ENCODE measurements at places on chromosomes 5 and 9.

DNA sequence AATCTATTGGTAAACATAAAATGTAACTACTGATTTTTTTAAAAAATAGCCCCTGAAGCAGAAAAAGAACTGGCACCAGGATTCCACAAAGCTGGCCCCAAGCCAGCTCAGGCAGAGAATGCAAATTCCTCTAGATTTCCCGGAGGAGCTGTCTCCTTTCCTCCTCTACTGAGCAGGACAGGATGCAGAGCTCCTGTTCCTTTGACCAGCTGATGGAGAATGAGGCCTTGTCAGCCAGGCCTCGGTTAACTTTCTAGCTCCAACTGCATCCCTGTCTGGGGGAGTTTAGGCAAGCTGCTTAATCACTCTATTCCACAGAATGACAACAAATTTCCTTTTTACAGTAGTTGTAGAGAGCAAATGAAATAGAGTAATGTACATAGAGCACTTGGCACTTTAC is 155.5 kb downstream of the GNAQ start:
- DNase-seq, result peak; percentile 38

- DNase-seq, result no peak
These were observed 19.3 kb downstream of the ABHD17B start for GRCh38 chr9:71891557-71892189.

GRCh38 chr5:55998966-55999365 is 4.2 kb upstream of the IL6ST start:
- DNase-seq, result no peak

GRCh38 chr9:31519011-31519410 is 865.4 kb upstream of the ACO1 start:
- DNase-seq, result no peak

DNA sequence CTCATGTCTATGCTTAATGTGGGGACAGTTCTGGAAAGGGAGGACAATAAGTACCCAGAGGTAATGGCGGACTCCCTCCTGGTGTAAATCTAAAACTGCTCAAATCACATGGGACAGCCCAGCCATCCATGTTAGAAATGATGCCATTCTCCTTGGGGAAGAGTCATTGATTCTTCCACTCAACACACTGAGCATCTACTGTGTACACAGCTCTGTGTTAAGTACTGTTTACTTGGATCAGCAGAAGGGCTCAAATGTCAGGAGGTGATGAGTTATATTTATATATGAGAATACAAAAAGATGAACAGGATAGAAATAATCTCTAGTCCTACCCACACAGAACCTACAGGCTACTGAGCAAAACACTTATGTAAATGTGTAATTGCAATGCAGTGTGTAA is 31.8 kb upstream of the NANS start:
- DNase-seq, result no peak

- no peak for DNase-seq
These were observed 63.7 kb upstream of the RICTOR start for GRCh38 chr5:39137819-39138451.

DNA sequence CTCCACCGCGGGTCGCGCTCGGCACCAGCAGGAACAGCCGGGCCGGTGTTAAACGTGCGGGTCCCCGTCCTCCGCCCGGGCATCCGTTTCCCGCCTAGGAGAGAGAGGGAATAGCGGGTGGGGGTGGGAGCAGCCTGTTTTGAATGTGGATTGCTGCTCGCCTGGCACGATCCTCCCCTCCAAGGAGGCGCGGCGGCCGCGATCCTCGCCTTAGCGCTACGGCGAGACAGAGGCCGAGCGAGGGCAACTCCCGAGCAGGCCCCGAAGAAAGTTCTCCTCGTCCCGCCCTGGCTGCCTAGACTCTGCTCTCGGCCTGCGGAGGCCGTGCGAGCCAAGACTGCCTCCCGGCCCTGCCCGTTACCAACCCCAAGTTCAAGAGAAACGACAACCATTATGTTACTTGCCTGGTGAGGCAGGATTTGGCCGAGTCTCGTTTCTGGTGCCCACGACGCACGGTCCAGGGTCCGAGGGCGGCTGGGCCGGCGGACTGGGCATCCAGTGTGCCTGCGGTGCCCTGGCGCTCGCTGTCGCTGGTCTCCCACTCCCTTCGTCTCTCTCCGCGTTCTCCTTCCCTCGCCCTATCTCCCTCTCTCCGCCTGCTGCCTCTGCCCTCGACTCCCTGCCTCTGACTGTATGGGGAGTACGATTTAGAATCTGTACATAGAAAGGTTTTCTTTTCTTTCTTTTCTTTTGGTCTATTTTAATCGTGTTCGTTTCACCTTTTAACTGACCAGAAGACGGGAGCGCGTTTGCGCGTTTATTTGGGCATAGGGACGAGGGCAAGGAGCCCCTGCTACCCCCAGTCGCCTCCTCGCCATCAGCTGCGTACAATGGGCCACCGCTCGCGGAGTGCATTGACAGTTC is 724 bp downstream of the NR2F1-AS1 start:
- DNase-seq, result no peak
